ENCODE measurements at places on chromosomes 2 and 18.

- no peak for DNase-seq
These were observed 11.3 kb downstream of the PIGN start for GRCh38 chr18:62175521-62175920.

DNA sequence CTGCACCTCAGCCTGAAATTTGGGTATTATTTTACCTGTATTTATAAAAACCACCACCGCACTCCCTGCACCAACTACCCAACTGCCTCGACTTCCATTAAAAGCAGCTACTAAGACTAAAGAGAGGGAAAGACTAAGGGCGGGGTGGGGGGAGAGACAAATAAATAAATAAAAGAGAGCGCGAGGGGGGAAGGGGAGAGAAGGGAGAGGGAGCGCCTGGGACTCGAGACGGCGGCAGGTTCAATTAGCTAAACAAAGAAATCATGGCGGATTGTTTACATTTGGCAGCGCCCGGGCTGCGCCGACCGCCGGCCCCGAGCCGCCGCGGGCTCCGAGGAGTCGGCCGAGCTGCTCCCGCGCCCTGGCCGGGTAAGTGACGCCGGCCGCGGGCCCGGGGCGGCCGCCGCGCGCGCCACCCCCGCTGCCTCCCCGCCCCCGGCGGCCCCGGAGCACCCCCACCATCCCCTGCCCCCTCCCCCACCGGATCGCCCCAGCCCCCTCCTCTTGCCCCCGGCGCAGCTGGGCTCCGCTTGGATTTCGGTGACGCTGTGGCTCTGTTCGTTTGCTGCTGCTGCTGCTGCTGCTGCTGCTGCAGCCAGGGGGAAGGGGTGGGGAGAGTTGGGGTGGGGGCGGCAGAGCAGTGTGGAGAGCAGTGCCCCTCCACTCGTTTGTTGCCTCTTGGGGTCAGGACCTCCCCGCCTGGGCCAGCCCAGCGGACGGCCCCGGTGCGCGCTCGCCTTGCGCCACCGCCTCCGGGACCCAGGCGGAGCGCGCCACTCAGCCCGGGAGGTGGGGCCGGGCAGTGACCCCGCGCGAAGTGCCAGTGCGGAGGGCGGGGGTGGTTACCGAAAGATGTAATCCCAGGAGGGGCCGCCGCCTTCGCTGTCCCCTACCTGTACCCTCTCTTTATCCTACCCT lies 187.2 kb upstream of the FANCL start:
- DNase-seq, result no peak

GRCh38 chr2:148493822-148494563 lies 150.6 kb upstream of the EPC2 start:
- no peak for DNase-seq

- DNase-seq, result no peak
These were observed 40.4 kb upstream of the MTIF2 start for GRCh38 chr2:55309446-55309845.

DNA sequence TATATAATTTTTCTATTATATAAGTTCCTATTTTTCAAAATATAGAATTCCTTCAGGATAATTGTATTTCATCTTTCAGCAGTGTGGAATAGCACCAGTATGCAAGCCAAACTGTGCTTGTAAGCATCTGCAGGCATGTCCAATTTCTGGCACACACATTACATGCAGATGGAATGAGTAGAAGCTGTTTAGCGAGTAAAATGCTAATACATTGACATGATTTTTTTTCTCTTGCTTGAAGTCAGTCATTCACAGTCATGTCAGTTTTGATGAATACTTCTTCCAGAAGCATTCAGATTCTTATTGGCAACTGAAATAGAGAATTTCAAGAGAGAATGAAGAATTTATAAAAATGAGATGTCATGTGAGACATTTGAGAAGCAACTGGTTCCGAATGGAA lies 109.4 kb downstream of the CERS6 start:
- no peak for DNase-seq

- no peak for DNase-seq
These were observed 37.4 kb downstream of the CHN1 start for GRCh38 chr2:174967691-174968260.

GRCh38 chr2:144449028-144449406 lies 70.9 kb downstream of the ZEB2 start:
- DNase-seq, result no peak

DNA sequence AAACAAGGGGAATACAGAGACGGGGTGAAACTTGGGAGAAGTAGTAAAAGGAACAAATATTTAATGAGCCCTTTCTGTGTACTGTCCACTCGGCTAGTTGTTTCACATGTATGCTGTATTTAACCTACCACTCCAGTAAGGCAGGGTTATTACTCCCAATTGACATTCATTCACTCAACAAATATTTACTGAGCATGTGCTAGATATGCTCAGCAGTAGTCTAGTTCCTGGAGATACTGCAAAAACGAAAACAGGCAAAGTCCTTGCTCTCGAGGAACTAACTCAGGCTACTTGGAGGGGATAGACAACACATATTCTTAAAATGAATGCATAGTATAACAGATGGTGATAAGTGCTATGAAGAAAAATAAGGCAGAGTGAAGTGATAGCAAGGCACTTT lies 207.3 kb downstream of the SS18 start:
- DNase-seq, result no peak

DNA sequence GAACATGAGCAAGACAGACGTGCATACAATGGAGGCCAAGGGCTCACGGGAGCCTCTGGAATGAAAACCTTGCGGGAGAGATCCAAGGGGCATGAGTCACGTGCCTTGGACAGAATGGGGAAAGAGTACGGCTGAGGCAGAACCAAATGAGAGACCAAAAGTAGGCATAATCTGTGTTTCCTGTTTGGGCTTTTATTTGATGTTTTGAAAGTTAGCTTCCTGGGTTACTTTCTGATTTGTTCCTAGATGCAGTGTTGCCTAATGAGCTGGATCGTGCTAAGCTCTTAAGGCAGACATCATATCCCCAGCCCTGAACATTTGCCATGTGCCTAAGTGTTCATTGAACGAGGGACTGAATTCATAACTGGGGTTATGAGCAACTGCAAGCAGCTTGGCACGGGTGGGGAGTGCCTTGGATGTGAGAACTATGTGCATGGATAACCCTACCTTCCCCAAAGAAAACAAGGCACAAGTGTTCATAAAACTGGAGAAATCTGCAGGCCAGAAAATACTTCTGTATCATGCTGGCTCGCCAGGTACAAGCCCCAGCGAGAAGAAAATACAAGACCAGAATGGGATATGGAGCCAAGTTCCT lies 60.3 kb upstream of the RPL31 start:
- DNase-seq, result no peak

- DNase-seq, result no peak
These were observed 25.8 kb downstream of the CASP10 start for GRCh38 chr2:201208563-201209252.

- no peak for DNase-seq
These were observed 251.8 kb upstream of the DDX18 start for GRCh38 chr2:117562654-117563053.

GRCh38 chr2:175318542-175318941 lies 137.0 kb upstream of the ATP5MC3 start:
- DNase-seq, result no peak

- no peak for DNase-seq
These were observed 164.1 kb upstream of the FBXO11 start for GRCh38 chr2:48070415-48070814.

- DNase-seq, result no peak
These were observed 92.8 kb upstream of the NRP2 start for GRCh38 chr2:205589479-205589878.

GRCh38 chr2:158323381-158323780 lies 133.2 kb downstream of the CCDC148 start:
- no peak for DNase-seq

DNA sequence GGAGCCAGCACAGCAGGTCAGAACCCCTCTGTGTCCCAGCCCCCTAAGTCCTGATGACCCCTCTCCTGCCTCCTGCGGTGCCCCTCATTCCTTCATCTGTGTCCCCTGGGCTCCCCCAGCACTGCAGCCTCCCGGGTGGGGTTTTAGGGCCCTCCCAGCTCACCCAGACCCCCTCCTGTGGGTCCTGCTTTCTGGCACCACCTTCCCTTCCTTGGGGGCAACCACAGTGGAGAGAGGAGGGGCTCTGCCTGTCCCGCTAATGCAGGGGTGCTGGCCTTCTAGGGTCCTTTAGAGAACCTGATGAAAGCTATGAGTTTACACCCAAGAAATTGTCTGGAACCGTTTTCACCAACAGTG lies 42.7 kb upstream of the ALPP start:
- no peak for DNase-seq

GRCh38 chr2:177604271-177605065 lies 211.9 kb downstream of the AGPS start:
- DNase-seq, result no peak

GRCh38 chr2:206867006-206867405 lies 72.3 kb upstream of the CPO start:
- DNase-seq, result no peak

- no peak for DNase-seq
These were observed 26.7 kb downstream of the POLR1A start for GRCh38 chr2:86078774-86079545.

DNA sequence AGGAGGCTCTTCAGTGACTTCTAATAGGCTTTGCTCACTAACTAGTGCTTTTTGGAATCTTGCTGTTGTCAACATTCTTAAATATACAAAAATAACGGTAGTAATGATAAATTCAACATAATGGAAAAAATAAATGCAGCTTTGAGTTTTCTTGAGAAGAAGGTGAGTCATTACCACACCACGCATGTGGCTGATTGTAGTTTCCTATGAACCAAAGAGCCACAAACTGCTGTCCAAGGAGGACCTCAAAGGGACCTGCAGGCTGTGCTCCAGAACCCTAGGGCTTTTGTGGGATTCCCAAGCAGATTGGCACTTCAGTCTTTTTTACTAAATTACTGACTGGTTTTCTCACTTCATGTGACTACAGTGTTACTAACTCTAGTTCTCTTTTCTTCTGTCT lies 66.7 kb downstream of the TPGS2 start:
- no peak for DNase-seq

- DNase-seq, result no peak
These were observed 96.6 kb downstream of the MAP4K4 start for GRCh38 chr2:101794141-101794540.

DNA sequence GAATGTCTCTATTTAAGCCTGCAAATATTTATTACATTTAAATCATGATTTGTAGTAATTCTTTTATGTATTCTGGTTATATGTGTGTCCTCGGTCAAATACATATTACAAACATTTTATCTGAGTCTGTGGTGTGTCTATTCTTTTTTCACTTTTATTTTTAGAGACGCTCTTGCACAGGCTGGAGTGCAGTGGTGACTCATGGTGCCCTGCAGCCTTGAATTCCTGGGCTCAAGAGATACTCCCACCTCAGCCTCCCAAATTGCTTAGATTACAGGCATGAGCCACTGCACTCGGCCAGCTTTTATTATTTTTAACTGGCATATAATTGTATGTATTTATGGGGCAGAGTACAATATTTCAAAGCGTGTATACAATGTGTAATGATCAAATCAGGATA lies 47.5 kb downstream of the ARID5A start:
- no peak for DNase-seq

- no peak for DNase-seq
These were observed 49.7 kb downstream of the SH2D6 start for GRCh38 chr2:85468096-85468703.

GRCh38 chr2:43806719-43807031 lies 32.0 kb downstream of the ABCG5 start:
- no peak for DNase-seq

- no peak for DNase-seq
These were observed 768 bp upstream of the CYBRD1 start for GRCh38 chr2:171521361-171522051.

- no peak for DNase-seq
These were observed 70.9 kb downstream of the NFATC1 start for GRCh38 chr18:79466591-79466990.

GRCh38 chr18:36094431-36094830 lies 27.1 kb upstream of the RPRD1A start:
- no peak for DNase-seq

- no peak for DNase-seq
These were observed 2.8 kb upstream of the RESP18 start for GRCh38 chr2:219335373-219335786.

DNA sequence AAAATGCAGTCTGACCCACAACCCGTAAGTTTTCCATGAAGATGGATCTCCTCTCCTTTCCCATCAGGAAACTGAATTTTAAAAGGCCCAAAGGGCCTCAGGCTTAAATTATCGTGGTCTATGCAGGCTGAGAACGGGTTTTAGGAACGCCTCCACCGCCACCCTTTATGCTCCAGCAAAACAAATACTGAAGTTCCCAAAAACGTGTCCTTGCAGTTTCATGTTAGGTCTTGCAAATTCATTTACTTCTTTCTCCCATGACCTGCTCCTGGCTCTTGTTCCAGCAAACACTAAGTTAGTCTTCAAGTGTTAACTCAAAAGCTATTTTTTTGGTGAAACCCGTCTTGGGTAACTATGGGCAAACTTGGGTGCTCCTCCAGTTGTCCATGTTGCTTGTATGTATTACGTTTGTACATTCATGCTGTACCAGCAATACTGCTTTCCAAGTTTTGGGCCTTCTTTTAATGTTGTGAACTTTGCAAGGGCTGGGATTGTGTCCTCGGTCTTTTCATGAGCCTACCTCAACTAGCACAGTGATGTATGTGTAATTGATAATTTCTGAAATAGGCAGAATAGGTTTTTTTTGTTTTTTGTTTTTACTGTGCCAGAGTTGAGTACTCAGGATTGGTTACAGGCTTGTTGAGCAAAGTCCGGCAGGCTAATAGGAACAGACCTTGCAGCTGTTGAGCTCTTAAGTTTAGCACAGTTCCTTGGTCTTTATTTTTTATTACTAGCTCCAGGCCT lies 1.8 kb upstream of the RNF149 start:
- DNase-seq, result no peak

GRCh38 chr18:5467671-5468070 lies 76.1 kb downstream of the EPB41L3 start:
- no peak for DNase-seq

GRCh38 chr2:3871002-3871401 lies 167.6 kb downstream of the DCDC2C start:
- no peak for DNase-seq

DNA sequence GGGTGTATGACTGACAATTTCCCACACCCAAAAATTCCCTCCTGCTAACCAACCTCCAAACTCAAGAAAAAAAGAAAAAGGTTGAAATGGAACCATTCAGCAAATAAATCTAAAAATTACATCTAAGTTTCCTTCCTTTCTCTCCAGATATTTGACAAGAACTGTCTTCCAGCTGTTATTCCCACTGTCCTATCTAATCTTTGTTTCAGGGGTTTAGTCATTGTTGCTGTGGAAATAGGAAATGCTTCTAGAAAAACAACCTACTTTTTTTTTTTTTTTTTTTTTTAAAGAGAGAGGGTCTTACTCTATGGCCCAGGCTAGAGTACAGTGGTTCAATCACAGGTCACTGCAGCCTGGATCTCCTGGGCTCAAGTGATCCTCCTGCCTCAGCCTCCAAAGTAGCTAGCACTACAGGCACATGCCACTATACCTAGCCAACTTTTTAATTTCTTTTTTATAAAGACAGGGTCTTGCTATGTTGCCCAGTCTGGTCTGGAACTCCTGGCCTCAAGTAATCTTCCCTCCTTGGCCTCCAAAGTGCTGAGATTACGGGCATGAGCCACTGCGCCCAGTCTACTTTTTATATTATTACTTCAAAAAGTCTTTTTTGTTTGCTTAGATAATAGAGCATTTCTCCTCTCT lies 88.1 kb downstream of the ITSN2 start:
- no peak for DNase-seq

GRCh38 chr2:159098361-159098760 lies 129.9 kb downstream of the TANC1 start:
- no peak for DNase-seq

GRCh38 chr2:100563407-100564247 lies 834 bp downstream of the PDCL3 start:
- no peak for DNase-seq

GRCh38 chr2:146666340-146666739 lies 1178.5 kb upstream of the ACVR2A start:
- no peak for DNase-seq

GRCh38 chr2:238666543-238666942 lies 181.3 kb upstream of the TWIST2 start:
- DNase-seq, result no peak
